Choroid plexus epithelial cell (primary cell): ENCODE measurements at places on chromosomes 7 and 10.

GRCh38 chr7:147400221-147400689 lies 1190.3 kb upstream of the C7orf33 start:
- peak; percentile 80 for DNase-seq

DNA sequence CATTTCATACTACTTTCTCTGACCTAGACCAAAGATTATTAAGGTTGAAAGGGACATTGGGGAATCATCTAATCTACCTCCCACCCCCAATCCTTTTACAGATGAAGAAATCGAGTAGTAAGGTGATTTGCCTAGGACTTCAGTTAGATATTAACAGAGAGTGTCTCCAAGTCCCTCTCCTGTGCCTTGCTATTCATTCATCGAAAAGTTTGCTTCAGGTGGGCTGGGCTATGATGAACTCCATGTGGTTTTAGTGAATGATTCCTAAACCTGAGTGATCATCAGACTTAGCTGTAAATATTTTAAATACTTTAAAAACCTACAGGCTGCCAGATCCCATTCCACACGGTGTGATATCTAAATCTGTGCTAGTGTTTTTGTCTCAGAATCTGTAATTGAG lies 259.4 kb upstream of the SORCS1 start:
- no peak for DNase-seq

DNA sequence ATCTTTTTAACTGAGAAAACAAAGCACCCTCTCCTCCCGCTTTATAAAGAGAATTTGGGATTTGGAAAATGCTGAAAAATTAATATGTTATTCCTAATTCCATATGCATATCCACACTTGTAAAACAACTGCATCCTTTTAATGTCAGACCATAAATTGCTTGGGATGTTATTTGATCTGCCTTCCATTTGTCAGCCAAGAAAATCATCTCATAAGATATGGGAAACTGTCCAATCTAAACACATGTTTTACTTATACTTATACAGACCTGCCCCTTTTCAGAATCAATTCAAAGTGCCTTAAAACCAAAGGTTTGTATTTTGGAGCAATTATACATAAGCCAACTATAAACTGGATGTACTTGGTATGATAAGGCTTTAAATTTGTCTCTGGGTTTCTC lies 595.5 kb upstream of the PFKP start:
- no peak for DNase-seq

- no peak for DNase-seq
Observed at GRCh38 chr7:135238112-135238744, 4.6 kb downstream of the STRA8 start.

DNA sequence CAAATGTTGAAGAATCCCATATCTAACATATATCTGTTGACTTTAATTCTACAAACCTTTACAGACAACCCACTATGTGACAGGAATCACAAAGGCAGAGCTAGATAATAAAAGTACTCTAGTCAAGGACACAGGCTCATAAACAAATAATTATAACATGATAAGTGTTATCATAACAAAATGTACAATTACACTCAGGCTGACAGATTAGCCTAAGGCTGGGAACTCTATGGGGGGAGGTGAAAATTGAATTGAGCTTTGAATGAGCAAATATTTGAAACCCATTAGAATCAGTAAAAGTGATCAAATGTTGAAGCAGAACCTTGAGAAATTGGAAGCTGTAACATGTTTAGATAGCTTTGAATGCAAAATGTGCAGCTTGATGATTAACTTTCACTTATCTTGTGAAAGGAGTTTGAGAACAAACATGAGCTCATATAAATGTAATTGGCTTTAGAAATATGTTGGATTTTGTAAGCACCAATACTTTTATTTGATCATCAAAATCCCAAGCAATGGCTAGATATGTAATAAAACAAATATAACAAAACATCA lies 970.2 kb downstream of the SORCS3 start:
- no peak for DNase-seq

DNA sequence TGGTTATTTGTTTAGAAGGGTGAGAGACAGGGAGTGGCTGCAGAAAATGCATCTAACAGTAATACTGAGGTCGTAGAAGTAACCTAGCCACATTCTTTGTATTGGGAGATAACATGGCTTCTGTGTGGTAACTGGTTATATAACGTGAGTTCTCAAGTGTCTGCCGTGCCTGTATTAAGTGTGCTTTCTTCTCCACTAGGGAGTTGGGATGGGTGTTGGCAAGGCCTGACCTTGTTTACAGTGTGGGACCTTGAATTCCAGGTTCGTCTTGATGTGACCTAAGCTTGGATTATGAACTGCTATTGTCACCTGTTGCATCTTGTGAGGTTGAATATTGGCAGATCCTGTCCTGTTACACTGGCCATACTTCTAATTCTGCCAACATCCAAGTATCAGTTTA lies 145.3 kb upstream of the NAMPT start:
- DNase-seq, result no peak

DNA sequence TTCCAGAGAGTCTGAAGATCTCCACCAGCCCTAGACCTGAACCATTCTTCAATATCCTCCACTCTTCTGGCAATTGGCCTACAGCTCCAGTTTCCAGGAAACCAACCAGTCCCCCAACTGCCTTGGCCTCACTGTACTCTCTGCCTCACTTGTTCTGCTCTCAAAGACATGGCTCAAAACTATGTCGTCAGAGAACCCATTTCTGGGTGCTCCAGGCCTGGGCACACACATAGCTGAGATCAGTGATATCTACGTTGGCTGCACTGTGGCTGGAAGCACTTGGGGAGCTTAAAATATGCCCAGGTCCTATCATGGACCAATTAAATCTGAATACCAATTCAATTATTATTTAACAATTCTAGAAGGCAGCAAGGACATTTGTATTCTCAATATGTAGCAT lies 93.1 kb downstream of the COBL start:
- no peak for DNase-seq

GRCh38 chr10:116669832-116670644 lies 49.3 kb downstream of the PNLIPRP2 start:
- DNase-seq, result no peak

DNA sequence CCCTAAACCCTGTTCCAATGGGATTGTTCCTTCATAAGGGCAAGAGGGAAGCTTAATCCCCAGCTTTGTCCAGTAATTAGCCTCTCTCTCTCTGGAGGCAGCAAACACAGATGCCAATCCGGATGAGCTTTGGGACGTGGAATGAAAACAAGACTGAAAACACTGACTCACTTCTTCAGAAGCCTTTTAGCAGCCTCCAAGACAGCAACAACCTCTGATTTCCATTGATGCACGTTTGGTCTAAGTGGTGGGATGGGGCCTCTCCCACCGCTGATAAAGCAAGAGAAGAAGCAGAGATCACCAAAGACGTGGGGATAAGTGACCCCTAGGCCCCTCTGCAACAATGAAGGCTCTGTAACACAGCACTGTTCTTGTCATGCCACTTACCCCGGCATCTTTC lies 5.8 kb upstream of the GFRA1 start:
- no peak for DNase-seq

DNA sequence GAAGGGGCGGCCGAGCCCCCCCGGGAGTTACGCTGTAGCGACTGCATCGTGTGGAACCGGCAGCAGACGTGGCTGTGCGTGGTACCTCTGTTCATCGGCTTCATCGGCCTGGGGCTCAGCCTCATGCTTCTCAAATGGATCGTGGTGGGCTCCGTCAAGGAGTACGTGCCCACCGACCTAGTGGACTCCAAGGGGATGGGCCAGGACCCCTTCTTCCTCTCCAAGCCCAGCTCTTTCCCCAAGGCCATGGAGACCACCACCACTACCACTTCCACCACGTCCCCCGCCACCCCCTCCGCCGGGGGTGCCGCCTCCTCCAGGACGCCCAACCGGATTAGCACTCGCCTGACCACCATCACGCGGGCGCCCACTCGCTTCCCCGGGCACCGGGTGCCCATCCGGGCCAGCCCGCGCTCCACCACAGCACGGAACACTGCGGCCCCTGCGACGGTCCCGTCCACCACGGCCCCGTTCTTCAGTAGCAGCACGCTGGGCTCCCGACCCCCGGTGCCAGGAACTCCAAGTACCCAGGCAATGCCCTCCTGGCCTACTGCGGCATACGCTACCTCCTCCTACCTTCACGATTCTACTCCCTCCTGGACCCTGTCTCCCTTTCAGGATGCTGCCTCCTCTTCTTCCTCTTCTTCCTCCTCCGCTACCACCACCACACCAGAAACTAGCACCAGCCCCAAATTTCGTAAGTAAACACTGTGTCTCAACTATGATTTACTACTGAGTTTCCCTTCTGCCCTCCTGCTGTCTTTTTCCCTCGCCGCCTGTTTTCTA lies 666 bp downstream of the NRG3 start:
- no peak for DNase-seq

GRCh38 chr7:132250480-132251326 lies 325.6 kb downstream of the PLXNA4 start:
- DNase-seq, result no peak

DNA sequence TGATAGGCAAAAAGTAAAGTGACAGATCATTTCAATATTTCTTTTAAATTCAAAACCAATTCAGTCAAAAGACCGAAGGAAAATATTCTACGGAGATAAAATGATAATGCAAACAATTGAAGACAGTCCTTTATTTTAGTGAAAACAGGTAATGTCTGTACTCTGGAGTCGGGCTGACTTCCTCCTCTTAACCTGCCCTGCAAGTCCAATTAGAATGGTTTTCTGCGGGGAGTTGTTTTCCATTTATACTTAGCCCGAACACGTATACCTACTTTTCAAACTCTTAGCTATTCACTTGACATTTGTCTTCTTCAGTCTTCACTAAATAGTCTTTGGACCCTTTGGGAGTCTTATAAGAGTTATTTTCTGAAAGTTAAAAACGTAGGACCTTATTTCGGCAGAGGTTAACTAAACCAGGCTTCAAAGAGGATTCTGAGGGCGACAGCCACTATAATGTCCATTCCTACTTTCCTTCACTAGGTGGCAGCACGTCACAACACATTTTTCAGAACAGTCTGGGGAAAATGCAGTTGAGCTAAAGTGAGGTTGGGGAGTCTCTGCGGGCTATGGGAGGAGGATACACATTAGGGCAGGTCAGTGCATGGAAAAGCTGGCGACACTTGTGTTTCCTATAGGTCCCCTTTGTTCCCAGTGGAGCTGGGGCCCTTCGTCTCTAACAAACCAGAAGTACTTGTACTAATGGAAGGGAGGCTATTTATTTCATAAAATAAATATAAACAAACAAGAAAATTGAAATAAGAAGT lies 472.0 kb downstream of the KCNMA1 start:
- DNase-seq, result peak; percentile 75

- DNase-seq, result no peak
Observed at GRCh38 chr10:15642095-15642494, 77.6 kb downstream of the ITGA8 start.

DNA sequence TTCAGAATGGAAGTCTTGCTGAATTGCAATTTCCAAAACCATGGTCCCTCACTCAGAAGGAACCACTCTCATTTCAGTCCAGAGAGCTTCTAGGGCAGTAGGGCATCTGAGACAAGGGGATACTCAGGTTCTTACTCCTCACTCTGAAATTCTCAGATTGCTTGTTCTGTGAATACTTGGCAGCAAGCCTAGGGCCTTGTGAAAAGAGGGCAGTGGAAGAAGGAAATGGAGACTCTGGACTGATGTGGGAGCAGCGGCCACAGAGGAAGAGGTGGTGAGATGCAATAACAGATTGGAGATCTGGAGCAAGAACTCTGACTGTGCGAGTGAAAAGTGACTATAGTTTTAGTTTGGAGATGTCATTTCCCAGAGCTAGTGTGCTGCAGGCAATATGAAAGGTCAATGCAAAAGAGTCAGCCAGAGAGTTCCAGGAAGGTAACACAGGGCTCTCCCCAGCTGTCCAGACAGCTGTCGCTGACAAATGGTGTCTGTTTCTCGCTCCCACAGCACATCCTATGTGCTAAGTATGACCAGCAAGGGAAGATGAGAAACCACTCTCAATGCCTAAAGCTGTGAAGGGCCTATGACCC lies 291.6 kb upstream of the KIAA1217 start:
- no peak for DNase-seq

DNA sequence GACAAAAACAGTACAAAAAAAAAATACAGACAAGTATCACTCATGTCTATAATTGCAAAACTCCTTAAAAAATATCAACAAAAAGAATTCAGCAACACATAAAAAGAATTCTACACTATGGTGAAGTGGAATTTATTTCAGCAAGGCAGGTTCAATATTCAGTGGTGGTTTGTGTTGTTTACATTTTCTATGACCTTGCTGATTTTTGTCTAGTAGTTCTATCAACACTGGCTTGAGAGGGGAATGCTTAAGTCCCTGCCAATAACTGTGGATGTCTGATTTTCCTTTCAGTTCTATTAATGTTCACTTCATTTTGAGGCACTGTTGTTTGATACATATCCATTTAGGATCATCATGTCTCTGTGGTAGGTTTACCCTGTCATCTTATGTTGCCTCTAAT lies 58.5 kb downstream of the CADPS2 start:
- peak; percentile 53 for DNase-seq

- DNase-seq, result no peak
Observed at GRCh38 chr7:17311952-17312351, 13.5 kb downstream of the AHR start.

DNA sequence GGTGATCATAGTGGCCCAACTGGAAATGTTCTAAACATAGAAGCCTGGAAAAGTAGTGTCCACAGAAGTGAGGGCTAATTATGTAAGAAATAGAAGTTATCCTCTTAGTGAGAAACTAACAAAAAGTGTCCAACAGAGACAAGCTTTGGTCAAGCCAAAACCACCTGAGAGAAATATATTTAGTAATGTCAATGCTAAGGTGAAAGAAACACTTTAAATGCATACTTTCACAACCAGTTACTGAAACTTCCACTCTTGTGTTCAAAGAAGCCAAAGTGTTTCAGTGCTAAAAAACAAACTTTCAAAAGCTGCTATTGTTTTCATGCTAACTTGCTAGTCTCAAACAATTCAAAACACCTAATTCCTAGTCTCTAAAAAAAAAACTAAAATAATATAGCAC lies 18.1 kb downstream of the RAB11FIP2 start:
- no peak for DNase-seq

DNA sequence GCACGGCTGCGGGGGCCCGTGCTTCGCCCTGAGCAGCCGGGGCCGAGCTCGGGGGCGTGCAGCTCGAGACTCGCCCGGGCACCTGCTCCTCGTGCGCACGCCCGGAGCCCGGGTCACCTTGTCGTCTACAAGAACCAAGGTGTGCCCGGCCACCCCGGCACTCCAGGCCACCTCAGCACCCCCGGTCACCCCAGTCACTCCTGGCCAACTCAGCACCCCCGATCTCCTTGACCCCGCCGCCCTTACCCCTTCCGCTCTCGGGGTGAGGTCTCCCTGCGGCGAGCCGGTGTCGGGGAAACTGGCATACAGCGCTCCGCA lies 268 bp upstream of the IGFBP3 start:
- DNase-seq, result no peak

GRCh38 chr10:130747946-130748345 lies 563.6 kb downstream of the TCERG1L start:
- no peak for DNase-seq

GRCh38 chr7:22765609-22766008 lies 38.6 kb downstream of the IL6 start:
- no peak for DNase-seq
